CD4-positive, alpha-beta T cell treated with Interleukin-12 subunit alpha and Interleukin-12 subunit beta, for 1 hour (primary cell): ENCODE measurements at places on chromosomes 4 and X.

GRCh38 chrX:35842674-35843073 is 44.5 kb downstream of the MAGEB16 start:
- DNase-seq: no peak

DNA sequence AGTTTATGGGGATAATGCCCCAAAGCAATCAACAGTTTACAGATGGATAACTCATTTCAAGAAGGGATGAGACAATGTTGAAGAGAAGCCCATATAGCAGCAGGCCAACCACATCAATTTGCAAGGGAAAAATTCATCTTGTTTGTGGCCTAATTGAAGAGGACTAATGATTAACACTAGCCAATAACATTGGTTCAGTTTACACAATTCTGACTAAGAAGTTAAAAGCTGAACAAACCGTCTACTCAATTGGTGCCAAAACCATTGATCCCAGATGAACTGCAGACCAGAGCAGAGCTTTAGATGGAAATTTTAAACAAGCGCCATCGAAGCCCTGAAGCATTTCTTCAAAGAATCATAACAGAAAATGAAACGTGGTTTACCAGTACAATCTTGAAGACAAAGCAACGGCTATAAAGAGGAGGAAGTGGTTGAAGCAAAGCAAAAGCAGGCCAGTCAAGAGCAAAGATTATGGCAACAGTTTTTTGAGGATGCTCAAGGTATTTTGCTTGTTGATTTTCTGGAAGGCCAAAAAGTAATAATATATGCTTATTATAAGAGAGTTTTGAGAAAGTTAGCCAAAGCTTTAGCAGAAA is 20.5 kb upstream of the BLTP1 start:
- peak; percentile 40 for DNase-seq

DNA sequence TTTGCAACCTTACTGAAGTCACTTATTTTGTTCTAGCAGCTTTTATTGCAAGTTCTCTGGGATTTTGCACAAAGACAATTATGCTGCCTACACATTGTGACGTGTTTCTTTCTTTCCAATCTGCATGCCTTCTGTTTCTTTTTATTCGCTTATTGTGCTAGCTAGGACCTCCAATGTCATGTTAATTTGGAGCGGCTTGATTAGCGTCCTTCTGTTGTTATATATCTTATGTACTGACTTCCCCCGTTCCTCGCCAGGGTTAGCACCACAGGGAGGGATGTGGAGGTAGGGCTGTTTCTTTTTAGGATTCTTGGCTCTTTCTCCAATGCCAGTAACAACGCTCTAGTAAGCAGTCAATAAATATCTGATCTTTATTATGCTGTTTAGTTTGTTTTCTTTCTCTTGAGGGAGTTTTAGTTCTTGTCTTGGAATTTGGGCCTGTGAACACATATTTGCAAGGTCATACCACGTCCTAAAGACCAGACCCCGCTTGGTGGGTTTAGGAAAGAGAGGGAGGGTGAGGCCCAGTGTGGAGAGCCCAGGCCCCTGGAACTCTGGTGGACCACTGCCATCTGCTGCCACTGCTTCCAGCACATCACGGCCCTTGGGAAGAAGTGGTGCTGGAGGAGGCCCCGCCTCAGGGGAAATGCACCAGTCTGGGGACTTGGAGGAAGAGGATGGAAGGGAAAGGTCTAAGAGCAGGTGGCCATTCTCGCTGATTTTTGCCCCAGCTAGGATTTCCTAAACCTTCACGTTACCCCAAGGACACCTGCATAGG is 129.1 kb downstream of the TRIML1 start:
- no peak for DNase-seq

DNA sequence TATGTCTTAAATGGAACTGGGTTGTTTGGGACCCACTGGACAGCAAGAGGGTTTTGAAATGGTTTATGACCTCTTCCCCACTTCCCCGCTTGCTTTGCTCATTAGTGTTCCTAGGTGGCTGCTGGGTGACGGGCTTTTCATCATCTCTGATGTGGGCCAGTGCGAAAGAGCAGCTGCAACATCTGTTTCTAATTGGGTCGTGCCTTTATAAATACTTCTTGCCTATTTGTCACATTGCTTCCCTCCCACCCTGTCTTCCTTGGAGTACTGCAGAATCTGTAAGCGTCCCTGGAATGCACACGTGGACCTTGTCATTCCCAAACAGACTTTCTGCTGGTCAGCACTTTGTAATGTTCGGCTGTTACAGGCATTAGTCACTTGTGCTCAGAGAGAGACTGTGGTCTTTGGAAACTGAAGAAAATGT is 35.2 kb downstream of the SEPTIN11 start:
- no peak for DNase-seq

DNA sequence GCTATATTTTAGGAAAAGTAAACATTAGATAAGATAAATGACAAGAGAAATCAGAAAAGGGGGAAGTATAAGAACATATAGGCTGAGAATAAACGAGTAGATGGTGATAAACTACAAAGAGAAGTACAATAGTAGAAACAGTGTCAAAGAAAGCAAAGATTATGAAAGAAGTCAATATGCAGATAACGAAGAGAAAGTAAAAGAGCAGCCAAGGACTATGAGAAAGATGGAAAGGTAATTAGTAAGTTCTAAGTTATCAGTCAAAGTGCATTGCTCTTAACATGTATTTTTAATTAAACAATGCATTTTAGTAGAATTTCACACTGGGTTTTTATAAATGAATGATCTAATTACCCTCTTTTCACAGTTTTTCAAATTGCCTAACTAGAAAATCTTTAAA is 1801.3 kb upstream of the PCDH10 start:
- no peak for DNase-seq

- DNase-seq: no peak
Measured at GRCh38 chr4:21139327-21139726, 439.1 kb downstream of the PACRGL start.

DNA sequence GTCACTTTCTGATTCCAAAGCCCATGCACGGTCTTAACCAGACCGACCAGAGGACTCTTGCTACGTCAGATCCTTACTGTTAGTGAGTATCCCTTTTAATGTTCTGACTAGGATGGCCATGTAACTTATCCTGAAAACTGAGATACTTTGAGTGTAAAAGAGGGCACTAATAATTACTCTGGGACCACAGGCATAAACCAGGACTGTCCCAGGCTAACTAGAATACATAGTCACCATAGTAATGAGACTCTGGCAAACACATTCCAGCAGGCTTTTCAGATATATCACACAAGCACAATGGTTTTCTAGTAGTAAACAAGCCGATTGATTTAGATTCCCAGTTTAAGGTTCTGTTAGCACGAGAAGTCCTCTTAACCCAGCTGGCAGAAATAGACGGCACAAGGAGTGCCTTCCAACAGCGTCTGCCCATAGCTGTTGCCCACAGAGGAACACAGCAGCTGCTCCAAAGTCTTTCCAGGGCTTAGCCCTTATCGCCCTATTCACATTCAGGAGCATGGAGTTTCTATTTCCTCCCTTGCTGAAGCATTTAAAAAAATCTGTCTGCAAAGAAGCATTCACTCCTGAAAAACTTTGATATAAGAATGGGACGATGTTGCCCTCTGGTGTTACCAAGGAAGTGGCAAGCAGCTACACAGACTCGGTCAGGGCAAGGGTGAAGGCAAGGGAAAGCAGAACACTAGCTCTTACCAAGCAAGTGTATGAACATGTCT is 92.4 kb downstream of the CXCL13 start:
- no peak for DNase-seq

GRCh38 chr4:186886759-186887158 is 163.1 kb upstream of the FAT1 start:
- no peak for DNase-seq

GRCh38 chrX:124518885-124519284 is 172.5 kb downstream of the SH2D1A start:
- no peak for DNase-seq

GRCh38 chrX:7190157-7190556 is 42.2 kb upstream of the PUDP start:
- no peak for DNase-seq

- DNase-seq: no peak
Measured at GRCh38 chr4:28621591-28621990, 1761.0 kb downstream of the STIM2 start.
